ENCODE measurements at places on chromosomes 16 and 17.
A peak's percentile ranks its signal among the peaks of the same experiment; 100 is the strongest.

DNA sequence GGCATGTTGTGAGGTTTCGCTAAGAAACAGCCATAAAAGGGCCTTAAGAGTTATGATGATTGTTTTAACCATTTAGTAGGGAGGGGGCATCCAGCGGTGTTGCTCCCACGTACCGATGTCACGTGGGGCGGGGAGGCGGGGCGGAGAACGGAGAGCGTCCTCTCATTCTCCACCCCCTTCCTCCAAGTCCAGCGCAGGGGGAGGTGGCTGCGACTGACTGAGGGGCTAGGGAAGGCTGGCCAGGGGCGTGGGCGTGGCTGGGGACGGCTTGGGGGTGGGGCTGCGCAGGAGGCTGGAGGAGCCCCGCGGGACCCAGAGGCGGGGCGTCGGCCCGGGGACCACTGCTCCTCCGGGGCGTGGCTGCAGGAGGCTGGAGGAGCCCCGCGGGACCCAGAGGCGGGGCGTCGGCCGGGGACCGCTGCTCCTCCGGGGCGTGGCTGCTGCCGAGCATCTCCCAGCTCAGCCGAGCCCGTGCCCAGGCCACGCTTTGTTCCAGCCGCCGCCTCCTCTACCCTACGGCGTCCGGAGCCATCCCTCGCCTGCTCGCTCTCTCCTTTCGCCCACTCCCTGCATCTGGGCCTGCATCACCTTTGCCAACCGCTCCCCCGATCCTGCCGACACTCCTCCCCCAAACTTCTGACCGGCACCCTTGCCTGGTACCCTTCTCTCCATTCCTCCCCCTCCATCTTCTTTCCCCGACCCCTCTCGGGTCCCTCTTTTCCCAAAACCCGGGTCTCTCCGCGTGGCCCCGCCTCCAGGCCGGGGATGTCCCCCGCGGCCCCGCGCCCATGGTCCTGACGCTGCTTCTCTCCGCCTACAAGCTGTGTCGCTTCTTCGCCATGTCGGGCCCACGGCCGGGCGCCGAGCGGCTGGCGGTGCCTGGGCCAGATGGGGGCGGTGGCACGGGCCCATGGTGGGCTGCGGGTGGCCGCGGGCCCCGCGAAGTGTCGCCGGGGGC lies at the start of gene SARM1:
TSS of gene SARM1 (plus strand) at position 450 of the 958 bp plus-strand sequence. CDS start at position 789, 339 bp downstream.
- peak; percentile 95 for DNase-seq

GRCh38 chr17:17132746-17133145 lies 73.4 kb downstream of the PLD6 start:
- no peak for DNase-seq

- DNase-seq = no peak
These were observed 29.4 kb upstream of the ATP2A3 start for GRCh38 chr17:3993493-3994220.

DNA sequence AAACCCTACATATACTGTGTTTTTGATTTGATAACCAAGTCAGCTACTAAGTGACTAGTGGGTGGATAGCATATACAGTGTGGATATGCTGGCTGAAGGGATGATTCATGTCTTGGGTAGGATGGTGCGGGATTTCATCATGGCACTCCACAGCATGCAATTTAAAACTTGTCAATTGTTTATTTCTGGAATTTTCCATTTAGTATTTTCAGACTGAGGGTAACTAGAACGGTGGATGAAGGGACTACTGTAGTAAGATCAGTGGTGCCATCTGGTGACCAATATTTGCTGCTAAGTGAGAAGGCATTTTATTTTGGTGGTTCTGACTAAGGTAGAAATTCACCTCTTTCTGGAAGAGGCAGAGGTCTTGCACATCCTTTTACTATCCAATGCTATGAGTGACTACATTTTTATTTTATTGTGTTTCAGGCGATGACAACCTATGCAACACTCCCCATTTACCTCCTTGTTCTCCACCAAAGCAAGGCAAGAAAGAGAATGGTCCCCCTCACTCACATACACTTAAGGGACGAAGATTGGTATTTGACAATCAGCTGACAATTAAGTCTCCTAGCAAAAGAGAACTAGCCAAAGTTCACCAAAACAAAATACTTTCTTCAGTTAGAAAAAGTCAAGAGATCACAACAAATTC lies 3.1 kb downstream of the CDC6 start:
- peak; percentile 56 for DNase-seq

- DNase-seq = no peak
These were observed 125.8 kb upstream of the TMEM97 start for GRCh38 chr17:28193241-28193640.

GRCh38 chr16:50615891-50616290 lies 65.2 kb downstream of the SNX20 start:
- no peak for DNase-seq

- peak; percentile 53 for DNase-seq
These were observed 5.7 kb downstream of the ZNF319 start for GRCh38 chr16:57994778-57995177.

DNA sequence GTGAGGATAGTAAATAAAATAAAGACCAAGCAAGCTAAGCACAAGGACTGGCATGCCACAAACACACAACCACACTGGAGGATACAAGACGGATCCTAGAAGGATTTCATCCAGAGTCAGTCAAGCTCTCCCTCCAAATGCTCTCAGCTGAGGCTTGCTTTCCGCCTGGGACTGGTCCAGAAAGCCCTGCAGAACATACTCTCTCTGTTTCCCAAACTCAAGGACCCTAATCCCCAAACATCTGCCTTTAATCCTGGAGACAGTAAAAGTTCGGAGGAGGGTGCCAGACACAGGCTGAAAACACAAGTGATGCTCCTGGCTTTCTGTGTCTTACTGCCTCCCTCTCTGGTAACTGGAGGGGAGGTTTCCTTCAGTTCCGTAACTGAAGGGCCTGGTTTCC lies 5.3 kb upstream of the HSD11B2 start:
- DNase-seq = no peak

DNA sequence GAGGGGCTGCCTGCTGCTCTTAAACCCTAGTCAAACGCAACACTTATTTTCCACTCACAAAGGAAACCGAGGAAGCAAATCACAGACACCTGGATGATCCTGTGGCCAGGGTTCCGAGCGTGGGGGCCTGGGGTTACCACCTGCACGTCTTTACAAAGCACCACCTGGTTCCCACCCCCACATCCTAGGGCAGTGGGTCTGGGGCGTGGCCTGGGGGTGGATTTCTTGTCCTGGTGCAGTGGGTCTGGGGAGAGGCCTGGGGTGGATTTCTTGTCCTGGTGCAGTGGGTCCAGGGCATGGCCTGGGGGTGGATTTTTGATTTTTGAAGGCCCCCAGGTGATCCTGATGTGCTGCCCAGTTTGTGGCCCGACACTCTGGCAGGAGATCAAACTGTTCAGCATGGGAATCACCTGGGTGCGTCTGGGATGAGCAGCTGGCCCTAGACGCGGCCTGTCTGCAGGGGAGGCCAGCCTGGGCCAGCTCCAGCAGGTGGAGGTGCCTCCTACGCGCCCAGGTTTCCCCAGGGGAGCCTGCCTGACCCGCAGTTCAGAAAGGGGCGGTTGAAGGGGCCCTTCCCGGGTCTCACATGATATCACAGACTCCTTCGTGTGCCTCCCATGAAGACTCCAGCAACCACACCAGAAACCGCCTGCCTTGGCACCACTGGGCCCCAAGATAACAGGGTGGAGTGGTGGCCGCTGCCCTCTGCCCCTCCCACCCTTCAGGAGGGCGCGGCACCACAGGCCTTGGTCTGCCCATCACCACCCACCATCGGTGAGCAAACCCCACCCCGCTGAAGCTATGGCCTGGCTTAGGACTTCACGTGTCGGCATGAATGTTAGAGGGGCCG lies 6.3 kb downstream of the HAGH start:
- no peak for DNase-seq

- peak; percentile 73 for DNase-seq
These were observed 26.9 kb downstream of the RGS9 start for GRCh38 chr17:65163990-65164495.

GRCh38 chr16:71769222-71769621 lies 39.4 kb downstream of the AP1G1 start:
- no peak for DNase-seq

GRCh38 chr17:50209472-50210239 lies 8.2 kb upstream of the COL1A1 start:
- no peak for DNase-seq

DNA sequence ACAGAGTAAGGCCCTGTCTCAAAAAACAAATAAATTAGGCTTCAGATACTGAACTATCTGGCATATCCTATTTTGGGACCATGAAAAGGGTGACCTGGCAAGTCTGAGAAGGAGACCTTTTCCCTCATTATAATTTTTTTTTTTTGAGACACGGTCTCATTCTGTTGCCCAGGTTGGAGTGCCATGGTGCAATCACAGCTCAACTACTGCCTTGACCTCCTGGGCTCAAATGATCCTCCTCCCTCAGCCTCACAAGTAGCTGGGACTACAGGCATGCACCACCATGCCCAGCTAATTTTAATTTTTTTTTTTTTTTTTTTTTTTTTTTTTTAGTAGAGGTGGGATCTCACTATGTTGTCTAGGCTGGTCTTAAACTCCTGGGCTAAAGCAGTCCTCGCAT lies 37.3 kb downstream of the PLCG2 start:
- DNase-seq = no peak

DNA sequence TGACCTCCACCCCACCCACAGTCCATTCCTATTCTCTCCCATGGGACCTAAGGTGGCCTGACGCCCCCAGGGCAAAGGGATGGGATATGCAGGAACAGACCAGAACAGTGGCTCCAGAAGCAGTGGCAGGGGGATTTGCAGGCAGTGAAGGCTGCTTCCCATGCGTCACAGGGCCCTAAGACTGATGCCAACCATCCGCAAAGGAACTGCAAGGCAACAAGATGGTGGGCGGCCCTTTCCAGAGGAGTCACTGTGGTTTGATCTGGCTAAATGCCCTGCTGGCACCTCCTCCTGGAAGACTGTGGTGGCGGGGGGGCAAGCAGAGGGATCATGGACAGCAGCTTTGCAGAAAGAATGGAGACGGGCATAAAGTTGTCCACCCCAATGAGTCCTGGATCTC lies 4.4 kb upstream of the SLC39A11 start:
- no peak for DNase-seq

- no peak for DNase-seq
These were observed 52.9 kb upstream of the MAF start for GRCh38 chr16:79653373-79653891.

DNA sequence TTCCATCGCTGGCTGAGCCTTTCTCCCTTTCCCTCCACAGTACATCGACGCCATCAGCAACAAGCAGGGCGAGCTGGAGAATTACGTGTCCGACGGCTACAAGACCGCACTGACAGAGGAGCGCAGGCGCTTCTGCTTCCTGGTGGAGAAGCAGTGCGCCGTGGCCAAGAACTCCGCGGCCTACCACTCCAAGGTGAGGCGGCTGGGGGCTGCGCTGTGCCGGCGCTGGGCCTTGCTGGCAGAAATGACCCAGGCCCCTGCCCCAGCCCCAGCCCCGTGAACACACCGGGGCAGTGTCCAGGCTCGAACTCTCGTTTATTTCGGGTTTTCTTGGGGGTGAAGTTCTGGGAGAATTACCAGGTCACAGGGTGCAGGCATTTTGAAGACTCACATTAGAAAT lies 64.9 kb downstream of the BAIAP2 start:
- DNase-seq = no peak

- DNase-seq = no peak
These were observed 204.9 kb downstream of the C16orf78 start for GRCh38 chr16:49578435-49579024.

DNA sequence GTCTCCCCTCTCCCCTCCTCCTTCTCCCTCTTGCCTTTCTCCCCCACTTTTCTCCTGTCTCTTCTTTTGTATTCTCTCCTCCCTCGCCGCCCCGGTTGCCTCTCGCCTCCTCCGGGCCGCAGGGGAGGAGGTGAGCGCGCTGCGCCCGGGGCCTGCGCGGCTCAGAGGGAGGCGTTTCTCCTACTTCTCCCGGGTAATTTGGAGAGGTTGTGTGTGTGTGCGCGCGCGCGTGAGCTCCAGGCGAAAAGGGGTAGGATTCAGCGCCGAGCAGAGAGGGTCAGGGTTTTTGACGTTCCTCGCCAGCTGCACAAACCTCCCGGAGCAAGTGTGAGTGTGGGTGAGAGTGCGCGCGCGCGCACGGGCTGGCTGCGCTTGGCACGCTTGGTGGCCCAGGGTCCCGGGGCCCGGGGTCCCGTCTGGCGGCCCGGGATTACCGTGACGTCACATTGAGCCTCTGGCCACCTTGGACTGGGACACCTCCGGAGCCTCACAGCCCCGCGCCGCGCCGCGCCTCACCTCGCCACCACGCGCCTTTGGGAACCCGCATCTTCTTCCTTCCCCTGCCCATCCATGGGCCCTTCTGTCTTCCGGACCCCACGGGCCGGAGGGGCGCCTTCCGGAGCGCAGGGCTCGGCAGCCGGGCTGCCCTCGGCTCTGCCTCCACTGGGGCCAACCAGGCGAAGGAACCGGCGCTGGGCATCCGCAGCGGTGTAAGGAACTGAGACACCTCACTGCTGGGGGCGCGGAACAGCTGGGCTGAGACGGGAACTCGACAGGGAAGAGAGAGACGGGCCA lies 479 bp downstream of the IRX6 start:
- no peak for DNase-seq

GRCh38 chr17:63274146-63274545 lies 172.0 kb downstream of the CYB561 start:
- DNase-seq = no peak

DNA sequence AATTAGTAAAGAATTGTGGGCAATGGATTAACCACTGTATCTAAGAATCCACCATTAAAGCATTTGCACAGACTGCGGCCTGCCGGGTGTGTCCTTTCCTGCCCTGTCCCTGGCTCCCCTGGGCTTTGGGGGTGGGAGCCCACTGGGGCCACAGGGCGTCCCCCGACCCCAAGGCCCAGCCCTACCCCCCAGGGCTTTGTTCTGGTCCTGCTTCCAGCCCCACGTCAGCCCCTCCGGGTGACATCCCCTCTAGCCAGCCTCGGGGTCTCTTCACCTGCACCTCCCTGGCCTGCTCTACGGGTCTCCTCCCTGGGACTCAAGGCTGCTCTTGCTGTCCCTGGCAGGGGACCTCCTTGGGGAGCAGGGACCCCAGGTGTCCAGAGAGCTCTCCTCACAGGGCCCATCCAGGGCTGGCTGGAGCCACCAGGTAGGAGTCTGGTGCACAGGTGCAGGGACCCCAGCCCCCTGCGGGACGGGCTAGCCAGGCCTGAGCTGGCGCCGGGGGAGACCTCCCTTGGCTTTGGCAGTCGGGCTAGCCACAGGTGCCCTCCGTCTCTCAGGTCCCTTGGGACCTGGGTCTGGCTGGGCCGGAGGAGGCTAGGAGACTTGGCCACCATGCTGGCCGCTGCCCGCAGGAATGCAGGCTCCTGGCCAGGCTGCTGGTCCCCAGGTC lies 6.4 kb upstream of the BAIAP3 start:
- no peak for DNase-seq
